ENCODE measurements at places on chromosomes 4 and X. TPM values are rescaled to one million over a fixed set of nuclear protein-coding genes. Genes with fewer than 3 reads are reported as not detected.

- no peak for DNase-seq
Measured at GRCh38 chr4:182267048-182267447, 23.8 kb downstream of the TENM3 start.

DNA sequence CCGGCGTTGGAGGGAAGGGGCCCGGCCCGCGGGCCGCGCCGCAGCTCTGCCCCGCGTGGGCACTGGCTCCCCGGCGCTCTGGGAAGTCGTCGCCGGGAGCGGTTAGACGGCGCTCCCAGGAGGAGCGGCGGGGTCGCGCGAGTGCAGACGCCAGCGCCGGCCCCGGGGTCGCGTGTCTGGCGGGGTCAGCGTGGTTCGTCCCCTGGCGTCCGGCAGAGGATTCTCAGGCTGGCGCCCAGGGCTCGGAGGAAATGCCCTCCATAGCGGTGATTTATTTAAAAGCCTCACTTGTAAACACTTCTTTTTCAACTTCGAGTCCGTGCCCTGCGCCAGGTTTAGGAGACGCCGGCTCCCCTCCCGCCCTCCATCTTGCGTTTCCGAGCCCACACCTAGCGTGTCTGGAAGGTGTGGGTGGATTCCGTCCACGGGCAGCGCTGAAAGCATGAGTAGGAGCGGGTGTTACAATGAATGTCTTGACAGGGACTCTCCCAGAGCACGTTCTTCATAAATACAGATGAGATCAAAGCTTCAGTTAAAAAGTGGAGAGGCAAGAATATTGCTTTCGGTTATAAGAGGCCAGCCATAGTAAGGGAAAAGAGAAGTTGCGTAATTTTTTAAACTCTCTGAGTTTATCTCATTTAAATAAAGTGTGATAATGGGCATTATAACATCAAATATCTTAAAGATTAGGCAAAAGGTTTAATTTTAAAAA is 692 bp downstream of the FAM241A start:
- peak; percentile 36 for DNase-seq

DNA sequence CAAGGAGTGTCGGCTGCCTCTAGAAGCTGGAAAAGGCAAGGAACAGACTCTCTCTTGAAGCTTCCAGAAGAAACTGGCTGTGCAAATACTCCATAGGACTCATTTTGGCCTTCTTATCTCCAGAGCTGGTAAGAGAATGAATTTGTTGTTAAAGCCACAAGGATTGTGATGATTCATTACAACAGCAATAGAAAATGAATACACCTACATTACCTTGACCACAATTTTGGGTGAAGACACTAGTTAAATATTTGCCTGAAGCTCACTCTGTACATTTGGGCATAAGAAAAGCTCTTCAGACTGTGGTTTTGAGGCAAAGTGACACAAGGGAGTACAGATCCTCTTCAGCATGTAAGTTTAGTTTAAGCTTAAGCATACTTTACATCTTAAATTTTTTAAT is 134.5 kb upstream of the TLL1 start:
- no peak for DNase-seq

DNA sequence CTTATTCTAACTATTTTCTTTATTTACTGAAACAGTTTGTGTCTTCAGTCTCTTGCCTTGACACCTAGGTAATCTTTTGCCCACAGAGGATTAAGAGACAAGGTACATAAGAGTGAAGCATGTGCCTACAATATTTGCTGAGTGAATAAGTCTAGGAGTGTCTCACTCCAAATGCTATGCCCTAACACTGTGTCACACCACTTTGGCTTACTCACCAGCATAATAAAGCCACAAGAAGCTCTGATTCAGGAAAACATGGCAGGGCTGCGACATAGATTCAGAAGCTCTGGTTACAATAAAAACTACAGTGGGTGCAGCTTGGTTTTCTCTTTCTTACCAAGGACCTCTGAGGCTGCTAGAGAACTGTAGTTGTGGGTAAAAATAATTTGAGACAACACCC is 127.1 kb downstream of the RBM46 start:
- DNase-seq: no peak

DNA sequence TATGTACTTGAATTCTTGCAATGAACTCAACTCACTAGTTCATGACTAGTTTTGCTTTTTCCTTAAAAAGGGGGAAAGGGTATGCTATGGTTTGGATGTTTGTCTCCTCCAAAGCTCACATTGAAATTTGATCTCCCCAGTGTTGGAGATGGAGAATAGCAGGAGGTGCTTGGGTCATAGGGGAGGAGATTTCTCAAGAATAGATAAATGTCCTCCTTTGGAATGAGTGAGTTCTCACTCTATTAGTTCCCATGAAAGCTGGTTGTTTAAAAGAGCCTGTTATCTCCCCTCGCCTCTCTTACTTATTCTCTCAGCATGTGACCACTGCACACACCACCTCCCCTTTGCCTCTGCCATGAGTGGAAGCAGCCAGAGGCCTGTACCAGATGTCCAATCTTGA is 109.4 kb upstream of the INTU start:
- no peak for DNase-seq

The DDIT4L gene
- 18.3 TPM for polyA plus RNA-seq

The DNAAF6 gene
- not detected for polyA plus RNA-seq

The MAOA gene
- 0.58 TPM for polyA plus RNA-seq

The STARD8 gene
- polyA plus RNA-seq: 25.3 TPM

The BRS3 gene
- polyA plus RNA-seq: not detected

The DIPK2B gene
- polyA plus RNA-seq: 21.7 TPM

All from hindlimb muscle (tissue), 1 donor.